Activated gamma-delta T cell (primary cell): ENCODE measurements at places on chromosomes 13 and 19.

- DNase-seq, result no peak
Measured at GRCh38 chr19:47437500-47437899, 18.2 kb upstream of the MEIS3 start.

- DNase-seq, result no peak
Measured at GRCh38 chr13:40980461-40980860, 38.7 kb downstream of the ELF1 start.

GRCh38 chr19:46839752-46840497 is 10.7 kb downstream of the AP2S1 start:
- no peak for DNase-seq

DNA sequence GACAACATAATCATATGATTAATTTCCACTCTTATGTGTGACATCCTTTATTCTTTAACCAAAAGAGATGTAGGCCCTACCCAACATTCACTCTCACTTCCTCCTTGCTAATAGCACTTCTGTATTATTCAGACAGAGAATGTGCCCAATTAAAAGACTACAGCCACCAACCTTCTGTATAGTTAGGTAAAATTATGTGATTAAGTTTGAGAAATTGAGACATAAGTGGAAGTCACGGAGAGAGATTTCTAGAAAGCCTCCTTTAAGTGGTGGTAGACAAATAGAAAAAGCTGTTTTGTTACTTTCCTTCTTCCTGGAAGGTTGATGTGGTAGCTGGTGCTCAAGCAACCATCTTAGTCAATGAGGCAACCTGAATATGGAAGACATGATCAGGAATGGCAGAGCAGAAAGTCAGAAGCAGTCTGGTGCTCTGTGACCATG is 14.8 kb downstream of the EPSTI1 start:
- DNase-seq, result no peak

GRCh38 chr19:1980091-1980808 is 35.3 kb downstream of the BTBD2 start:
- no peak for DNase-seq

GRCh38 chr13:80374444-80374843 is 33.5 kb upstream of the SPRY2 start:
- no peak for DNase-seq

DNA sequence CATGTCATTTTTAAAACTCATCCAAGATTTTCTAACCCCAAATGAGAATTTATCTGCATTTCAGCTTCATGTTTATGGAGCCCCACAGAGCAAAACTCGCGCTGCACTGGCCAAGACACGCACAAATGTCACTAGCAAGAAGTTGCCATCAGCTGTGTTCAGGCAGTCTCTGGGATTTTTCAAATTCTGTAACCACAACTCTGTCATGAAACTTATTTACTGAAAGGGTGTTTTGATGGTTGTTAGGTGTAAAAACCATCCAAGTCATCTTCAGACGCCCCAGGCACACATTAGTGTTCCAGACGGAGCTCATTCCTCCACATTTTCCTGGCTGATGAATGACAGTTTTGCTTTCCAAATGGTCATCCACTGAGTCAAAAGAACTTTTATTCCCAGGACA is 63.4 kb downstream of the SLC7A1 start:
- no peak for DNase-seq

GRCh38 chr13:105774739-105775460 is 760.6 kb downstream of the EFNB2 start:
- no peak for DNase-seq

- DNase-seq, result no peak
Measured at GRCh38 chr13:113080901-113081521, 24.6 kb upstream of the F7 start.

- DNase-seq, result no peak
Measured at GRCh38 chr19:48793271-48793670, 17.6 kb downstream of the BCAT2 start.

DNA sequence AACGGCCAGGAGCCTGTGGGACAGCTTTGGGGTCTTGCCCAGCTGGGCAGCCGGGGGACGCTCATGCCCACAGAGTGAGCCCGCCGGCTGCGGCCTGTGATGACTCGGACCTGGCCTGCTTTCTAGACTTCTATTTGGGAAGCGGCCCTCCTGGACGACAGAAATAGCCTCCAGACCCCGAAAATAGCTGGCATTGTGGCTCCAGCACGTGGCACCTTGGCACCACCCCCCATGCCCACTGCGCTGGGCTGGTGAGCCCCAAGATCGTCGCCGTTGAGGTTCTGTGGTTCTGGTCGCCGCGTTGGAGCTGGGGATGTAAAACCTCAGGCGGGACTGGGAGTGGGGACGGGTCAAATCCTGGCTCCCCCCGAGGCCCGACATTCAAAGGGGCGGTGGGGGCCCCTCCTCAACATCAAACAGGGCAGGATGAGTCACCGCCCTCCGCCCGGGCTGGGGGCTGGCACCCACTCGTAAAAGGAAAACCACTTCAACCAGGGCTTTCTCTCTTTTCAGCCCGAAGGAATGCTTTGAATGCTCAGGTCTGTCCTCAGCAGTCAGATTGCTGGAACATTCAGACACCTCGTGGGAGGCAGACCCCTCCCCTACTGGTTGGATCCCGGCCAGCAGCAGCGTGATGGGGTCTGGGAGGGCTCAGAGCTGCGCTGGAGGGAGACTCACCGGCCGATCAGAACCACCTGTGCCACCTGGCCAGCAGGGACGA is 42.1 kb downstream of the GADD45B start:
- no peak for DNase-seq

DNA sequence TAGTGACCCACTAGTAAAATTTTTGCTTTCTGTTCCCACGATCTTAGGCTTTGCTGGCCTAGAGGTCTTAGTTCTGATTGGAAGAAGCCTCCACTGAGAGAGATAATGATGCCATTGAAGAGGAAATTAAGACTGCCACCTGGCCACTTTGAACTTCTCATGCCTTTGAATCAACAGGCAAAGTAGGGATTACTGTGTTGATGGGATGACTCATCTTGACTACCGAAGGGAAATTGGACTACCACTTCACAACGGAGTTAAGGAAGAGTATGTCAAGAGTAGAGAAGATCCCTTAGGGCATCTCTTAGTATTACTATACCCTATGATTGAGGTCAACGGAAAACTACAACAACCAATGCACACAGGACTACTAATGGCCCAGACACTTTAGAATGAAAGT is 12.7 kb upstream of the FREM2 start:
- DNase-seq, result no peak

GRCh38 chr19:36030264-36031148 is 2.2 kb downstream of the CLIP3 start:
- DNase-seq, result no peak

DNA sequence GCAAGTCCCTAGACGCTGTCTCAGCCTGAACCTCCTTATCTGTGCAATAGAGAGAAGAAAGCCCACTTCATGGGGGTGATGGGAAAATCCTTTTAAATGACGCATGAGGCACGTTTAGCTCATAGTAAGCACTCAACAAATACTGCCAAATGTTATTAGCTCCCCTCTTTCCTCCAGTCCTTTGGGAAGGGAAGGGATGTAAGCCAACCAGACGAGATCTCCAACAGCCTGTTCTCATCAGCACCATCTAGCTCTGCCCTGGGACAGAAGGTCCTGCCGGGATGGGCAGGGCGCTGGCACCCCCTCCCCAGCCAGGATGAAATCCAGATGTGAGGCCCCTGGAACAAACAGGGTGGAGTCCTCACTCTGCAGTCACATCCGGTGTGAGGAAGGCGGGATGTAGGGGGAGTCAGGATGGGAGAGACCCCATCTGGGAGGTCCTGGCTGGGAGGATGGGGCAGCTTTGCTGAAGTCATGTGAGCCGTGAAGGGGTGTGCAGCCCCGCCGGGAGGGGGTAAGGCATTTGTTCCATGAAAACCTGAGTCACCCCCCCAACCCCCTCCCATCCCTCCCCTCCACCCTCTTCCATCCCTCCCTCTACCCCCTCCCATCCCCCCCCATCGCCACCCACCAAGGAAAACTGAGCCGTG is 4.6 kb downstream of the S1PR2 start:
- DNase-seq, result no peak

GRCh38 chr19:41501854-41502253 is 58.9 kb downstream of the ERICH4 start:
- DNase-seq, result no peak

- no peak for DNase-seq
Measured at GRCh38 chr19:58181902-58182576, 822 bp upstream of the ZNF274 start.

DNA sequence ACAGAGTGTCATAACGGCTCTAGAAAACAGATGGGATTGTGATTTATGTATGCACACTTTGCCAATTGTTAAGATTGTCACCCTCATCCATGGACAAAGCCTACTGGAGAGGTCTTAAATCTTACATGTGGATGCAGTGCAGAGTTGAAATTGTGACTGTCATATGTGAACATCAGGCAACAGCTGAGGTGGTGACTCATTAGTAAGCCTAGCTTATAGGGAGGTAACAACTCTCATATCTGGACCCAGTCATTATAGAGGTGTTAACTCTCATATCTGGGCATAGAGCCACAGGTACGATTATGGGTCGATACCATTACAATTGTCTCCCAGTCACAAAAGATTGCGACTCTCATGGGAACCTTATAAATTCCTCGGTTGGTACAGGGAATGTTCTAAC is 29.8 kb upstream of the ZNF254 start:
- DNase-seq, result no peak

GRCh38 chr19:55165952-55166529 is 372 bp downstream of the DNAAF3 start:
- no peak for DNase-seq

DNA sequence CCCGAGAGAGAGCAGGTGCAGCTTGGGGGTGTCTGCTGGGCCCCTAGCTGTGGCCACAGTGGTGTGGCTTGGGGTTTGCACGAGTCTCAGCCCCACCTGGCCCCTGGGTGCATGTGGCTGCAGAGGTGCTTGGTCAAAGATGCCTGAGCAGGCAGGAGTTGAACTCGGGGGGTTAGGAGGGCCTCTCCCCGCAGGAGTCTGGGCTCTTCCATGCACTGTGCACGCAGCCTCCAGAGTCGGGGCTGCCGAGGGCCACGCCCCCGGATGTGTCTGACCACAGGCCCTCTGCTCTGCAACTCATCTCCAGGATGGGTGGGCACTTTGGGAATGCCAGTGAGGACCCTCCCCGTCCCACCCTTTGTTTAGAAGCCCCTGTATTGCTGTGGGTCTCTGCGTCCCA is 91.5 kb upstream of the MCF2L start:
- no peak for DNase-seq

GRCh38 chr13:27245610-27246009 is 5.7 kb upstream of the RPL21 start:
- no peak for DNase-seq

DNA sequence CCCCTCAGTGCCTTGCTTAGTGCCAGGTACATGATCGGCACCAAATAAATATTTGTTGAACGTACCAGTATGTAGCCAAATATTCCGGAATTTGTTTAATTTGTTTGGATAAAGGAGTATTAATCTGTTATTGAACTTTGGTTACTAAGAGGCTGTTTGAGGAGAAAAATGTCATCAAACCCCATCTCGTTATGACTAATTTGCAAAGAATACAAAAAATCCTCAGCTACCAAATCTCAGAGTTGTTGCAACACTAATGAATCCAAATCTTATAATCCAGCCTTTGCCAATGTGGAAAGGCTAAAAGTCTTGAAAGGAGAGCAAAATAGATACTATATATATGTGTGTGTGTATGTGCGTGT is 79.5 kb downstream of the KLF5 start:
- no peak for DNase-seq

DNA sequence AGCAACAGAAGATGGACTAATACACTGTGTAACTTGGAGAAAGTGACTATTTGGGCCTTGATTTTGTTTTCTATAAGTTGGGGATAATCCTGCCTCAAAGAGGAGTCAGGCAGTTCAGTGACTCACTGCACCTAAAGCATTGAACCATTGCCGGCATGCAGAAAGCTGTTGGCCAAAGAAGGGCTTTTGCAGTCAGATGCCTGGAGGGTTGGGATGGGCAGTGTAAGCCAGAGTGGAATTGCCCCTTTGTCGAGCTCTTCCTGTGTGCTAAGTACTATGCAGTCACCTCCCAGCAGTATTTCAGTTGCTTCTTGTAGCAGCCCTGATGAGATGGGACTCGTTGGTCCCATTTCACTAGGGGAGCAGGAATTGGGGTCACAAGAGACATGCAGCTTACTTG is 11.1 kb downstream of the ZNF473 start:
- DNase-seq, result no peak

- no peak for DNase-seq
Measured at GRCh38 chr19:1566392-1567115, 1.6 kb downstream of the MEX3D start.

- DNase-seq, result no peak
Measured at GRCh38 chr19:42532891-42533290, 4.6 kb upstream of the CEACAM1 start.

GRCh38 chr13:70415136-70415535 is 306.9 kb upstream of the KLHL1 start:
- no peak for DNase-seq

DNA sequence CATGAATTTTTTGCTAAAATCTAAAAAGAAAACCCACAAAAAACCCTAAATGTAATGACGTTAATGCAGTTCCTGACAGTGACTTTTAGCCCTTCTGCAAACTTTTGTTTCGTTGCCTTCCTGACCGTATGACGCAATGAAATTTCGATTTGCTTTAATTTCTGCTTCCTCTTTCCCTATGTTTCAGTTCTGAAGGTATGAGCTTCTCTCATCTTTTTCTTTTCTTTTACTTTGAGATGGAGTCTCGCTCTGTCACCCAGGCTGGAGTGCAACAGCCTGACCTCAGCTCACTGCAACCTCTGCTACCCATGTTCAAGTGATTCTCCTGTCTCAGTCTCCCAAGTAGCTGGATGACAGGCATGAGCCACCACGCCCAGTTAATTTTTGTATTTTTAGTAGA is 6.1 kb upstream of the LILRA5 start:
- no peak for DNase-seq

DNA sequence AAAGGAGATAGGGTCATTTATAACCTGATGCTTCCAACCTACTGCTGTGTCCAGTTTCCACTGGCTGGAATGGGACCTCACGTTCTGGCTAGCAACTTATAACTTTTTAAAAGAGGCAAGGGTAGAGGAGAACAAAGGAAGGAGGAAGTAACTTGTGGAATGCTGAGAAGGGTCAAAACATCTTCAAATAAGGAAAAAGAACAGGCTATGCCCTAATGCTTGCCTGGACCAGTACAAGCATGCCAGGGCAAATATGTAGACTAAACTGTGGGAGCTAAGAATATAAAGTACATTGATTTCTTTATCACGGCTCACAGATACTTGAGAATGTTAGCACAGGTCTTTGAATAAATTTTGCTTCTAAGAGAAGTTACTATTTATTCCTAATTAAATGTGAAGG is 1.5 kb upstream of the ZNF561 start:
- no peak for DNase-seq

GRCh38 chr13:92823059-92823458 is 403.5 kb upstream of the GPC6 start:
- no peak for DNase-seq

DNA sequence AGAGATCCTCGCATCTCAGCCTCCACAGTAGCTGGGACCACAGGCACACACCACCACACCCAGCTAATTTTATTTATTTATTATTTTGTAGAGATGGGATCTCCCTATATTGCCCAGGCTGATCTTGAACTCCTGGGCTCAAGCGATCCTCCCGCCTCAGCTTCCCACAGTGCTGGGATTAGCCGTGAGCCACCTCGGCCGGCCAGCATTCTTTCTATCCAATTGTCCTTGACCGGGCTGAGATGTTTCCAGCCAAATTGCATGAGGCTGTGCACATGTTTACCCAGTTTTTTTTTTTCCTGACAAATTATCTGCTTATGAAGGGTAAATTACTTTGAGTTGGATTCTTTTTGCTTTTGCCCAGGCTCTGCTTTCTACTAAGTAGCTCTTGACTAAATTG is 28.2 kb downstream of the UNC13A start:
- no peak for DNase-seq

GRCh38 chr13:52419080-52419479 is 13.1 kb upstream of the THSD1 start:
- DNase-seq, result no peak

GRCh38 chr19:35021016-35021415 is 9.3 kb upstream of the SCN1B start:
- DNase-seq, result no peak
